ENCODE measurements at places on chromosomes 13 and 19.

DNA sequence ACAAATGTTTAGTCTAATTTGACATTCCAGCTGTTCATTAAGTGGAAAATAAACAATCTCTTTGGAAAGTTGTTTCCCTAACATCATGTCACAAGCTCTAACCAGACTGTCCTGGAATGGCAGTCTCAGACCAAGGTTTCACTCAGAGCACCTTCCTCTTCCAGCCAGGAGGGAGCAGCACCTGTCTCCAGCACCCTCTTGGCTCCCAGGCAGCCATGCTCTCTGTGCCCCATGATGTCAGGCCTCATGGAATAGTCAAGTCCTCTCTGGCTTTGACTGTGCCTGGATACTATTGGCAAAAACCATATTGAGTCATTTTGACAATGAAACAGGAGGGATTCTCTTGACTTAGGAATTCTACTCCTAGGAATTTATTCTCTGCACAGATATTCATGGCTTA is 171.4 kb downstream of the OXGR1 start:
- DNase-seq = peak; percentile 27

DNA sequence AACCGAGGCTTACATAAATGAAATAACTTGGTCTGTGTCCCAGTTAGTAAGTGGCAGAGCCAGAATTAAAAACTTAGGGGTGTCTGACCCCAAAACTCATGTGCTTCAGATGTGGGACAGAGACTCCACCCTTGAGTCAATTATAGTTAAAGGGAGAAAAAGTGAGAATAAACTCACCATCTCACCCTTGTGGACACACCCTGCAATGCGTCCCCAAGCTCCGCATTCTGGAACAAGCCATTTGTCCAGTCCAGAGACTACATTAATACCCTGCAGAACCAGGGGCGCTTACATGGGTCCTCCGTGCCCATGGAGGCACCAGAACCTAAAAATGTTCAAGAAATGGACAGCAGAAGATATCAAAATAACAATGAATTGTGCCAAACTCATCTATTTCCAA is 207.0 kb upstream of the ZNF507 start:
- DNase-seq = no peak

- no peak for DNase-seq
Measured at GRCh38 chr13:31042481-31043165, 110.2 kb downstream of the TEX26 start.

DNA sequence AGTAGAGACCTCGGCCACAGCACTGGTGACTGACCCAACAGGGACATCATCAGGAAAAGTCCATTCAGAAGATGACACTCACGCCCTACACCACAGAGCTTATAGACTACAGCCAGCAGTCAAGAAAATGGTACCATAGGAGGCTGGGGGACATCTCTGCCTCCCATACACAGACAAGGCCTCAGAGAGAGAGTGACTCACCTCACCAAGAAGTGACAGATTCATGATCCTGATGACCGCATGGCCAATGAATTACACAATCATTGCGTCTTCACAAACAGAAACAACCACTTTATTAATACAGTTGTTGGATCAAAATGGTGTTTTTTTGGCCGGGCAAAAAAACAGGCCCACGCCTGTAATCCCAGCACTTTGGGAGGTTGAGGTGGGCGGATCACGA is 260.8 kb upstream of the TSHZ3 start:
- DNase-seq = no peak

GRCh38 chr19:292281-292884 is 1.2 kb upstream of the PLPP2 start:
- DNase-seq = no peak

DNA sequence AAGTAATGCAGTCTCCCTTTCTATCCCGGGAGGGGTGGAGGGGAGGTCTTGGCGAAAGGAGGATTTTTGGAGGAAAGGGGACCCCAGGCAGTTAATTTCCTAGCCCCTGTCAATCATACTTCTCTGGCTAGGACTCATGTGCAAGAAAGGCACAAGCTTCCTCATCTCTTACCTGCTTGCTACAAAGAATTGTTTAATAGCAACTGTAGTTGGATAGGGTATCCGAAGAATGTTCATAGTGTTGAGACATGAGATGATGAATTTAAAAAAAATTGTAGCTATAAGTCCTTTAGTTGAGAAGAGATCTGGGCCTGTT is 525 bp downstream of the BORA start:
- peak; percentile 3 for DNase-seq

DNA sequence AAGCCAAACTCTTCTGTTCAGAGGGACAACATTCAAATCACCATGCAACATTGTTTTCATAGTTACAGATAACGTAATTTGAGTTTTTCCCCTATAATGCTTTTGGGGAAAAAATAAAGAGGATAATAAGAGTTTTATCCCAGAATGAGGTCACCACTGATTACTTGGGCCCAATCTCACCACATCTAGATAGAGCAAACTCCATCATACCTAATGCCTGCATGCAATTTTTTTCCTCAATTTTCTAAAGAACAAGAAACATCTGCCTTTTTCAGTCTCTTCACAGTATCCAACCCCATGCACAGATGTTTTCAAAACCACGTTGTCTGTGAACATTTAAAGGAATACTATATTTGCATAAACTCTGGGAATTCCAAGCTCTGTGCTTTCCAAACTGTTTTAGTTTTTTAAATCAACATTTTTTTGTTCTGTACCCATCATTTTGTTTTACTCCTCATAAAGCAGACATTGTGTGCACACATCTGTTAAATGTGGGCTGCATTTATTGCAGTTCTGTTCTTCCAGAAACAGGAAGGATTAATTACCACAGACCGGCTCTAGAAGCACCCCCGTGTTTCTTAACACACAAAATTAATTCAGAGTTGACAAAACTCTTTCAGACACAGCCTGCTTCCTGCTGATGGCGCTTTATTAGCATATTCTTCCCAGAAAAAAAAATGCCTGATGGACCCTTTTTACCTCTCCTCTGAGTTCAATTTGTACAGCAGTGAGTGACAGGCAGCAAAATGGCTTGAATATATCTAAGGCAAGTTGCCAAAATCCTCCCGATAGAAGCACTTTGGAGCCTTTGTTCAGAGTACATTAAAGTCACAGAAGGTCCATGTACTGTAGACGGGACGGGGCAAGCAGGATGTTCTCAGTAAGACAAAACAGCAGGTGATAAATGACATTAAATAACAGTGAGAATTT is 1171.9 kb downstream of the EFNB2 start:
- no peak for DNase-seq

- DNase-seq = no peak
Measured at GRCh38 chr13:71643448-71643860, 223.6 kb downstream of the DACH1 start.

GRCh38 chr19:35882114-35882832 is 13.9 kb downstream of the APLP1 start:
- peak; percentile 76 for DNase-seq

GRCh38 chr13:100787899-100788298 is 113.3 kb upstream of the TMTC4 start:
- no peak for DNase-seq

GRCh38 chr19:51887522-51888498 is at the start of gene ZNF577:
ZNF577 (minus strand) TSS chr19:51887951; CDS start chr19:51880382, 7,569 bp downstream.
- DNase-seq = peak; percentile 84

- DNase-seq = no peak
Measured at GRCh38 chr13:109655206-109655600, 131.2 kb downstream of the IRS2 start.

DNA sequence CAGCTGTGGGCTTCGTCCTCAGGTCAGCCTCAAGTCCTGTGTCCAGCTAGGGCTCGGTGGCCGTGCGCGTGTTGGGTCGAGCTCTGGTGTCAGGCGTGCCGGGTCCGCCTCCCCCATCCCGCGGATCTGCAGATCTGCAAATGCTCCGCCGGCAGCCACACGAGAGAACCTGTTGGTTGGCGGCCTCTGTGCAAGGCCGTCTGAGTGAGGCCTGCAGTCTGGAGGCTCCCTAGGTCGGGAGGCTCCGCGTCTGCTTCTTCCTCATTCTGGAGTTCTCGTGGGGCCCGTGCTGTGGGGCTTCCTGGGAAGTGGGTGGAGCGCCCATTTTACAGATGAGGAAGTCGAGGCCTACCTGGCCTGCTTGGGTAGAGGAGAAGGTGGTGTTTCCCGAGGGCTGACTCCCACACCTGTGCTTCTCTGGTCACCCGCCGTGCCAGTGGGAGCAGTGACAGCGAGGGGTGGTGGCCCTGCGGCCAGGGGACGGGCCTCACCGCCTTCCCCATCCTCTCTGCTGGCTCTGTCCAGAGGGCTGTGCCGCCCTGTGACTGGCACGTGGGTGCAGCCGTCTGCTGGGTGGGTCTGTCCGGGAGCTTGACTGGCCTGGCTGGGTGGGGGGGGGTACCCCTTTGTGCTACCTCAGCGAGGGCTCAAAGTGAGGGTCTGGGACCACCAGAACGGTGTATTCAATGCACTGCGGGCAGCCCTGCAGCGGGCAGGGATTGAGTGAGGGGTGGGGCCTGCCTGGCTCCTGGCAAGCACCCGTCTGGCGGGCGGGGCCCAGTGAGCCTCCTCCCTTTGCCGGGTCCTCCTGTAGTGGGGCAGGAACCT is 3.3 kb downstream of the CSNK1G2 start:
- DNase-seq = no peak

- DNase-seq = peak; percentile 91
Measured at GRCh38 chr19:45001087-45001739, at the start of gene RELB. RELB (plus strand) TSS chr19:45001464; CDS start chr19:45001580, 116 bp downstream.

GRCh38 chr19:3549816-3550215 is 7.6 kb downstream of the MFSD12 start:
- no peak for DNase-seq

DNA sequence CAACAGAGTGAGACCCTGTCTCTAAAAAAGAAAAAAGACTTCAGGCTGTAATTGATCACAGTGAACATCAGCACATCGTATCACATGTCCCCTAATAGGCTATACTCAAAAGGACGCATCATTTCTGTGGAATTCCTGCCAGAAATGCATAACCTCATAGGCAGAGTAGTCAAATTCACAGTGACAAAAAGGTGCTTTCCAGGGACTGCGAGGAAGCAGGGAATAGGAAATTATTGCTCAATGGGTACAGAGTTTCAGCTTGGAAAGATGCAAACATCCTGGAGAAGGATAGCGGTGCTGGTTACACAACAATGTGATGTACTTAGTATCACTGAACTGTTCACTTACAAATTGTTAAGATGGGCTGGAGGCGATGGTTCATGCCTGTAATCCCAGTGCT is 41.1 kb upstream of the MRI1 start:
- peak; percentile 38 for DNase-seq

GRCh38 chr13:30465343-30465592 is 468 bp downstream of the HMGB1 start:
- no peak for DNase-seq

Measured in ELR (cell line).